ENCODE measurements at places on chromosomes 5 and 9.

DNA sequence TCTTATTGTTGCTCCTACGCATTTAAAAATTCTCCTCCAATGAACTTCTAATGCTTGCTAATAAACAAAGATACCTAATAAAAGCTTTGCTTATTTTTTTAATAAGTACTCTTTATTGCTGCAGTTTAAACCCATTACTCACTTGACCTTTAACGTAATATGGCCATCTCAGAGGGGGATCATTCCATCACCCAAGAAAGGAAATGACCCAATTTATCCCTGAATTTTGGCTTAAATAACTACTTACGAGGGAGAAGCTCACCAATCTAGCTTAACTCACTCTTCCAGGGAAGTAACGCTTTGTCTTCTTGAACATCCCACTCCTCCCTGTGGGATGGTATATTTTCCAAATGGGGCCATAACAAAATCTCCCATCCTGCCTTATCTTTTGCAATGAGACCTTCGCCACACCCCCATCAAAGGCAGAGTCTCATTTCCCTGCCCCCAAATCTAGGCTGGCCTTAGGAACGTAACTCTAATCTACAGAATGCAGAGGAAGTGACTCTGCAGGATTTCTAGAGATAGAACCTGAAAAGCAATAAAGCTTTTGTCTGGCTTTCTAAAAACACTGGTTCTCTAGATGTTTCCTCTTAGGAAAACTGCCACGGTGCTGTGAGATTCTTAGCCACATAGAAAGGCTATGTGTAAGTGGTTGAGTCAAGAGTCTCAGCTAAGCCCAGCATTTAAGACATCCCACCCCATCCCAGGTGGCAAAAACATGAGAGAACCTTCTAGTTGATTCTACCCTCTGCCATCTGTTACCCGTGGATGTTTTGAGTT lies 310.0 kb downstream of the ASTN2 start:
- DNase-seq = no peak

- no peak for DNase-seq
Measured at GRCh38 chr5:89936576-89936975, 473.0 kb downstream of the CETN3 start.

DNA sequence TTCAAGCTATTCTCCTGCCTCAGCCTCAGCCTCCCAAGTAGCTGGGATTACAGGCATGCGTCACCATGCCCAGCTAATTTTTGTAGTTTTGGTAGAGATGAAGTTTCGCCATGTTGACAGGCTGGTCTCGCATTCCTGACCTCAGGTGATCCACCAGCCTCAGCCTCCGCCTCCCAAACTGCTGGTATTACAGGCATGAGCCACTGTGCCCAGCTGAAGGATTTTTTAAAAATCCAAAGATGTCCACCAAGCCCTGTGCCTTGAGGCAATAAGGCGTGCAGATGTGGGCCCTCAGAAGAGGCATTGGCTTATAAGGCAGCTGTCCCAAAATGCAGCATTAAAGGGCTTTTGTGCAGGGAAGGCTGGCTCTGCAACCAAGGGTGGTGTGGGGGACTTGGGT lies 10.3 kb upstream of the ZFR start:
- no peak for DNase-seq

- DNase-seq = no peak
Measured at GRCh38 chr9:106420511-106420944, 442.4 kb upstream of the ZNF462 start.

DNA sequence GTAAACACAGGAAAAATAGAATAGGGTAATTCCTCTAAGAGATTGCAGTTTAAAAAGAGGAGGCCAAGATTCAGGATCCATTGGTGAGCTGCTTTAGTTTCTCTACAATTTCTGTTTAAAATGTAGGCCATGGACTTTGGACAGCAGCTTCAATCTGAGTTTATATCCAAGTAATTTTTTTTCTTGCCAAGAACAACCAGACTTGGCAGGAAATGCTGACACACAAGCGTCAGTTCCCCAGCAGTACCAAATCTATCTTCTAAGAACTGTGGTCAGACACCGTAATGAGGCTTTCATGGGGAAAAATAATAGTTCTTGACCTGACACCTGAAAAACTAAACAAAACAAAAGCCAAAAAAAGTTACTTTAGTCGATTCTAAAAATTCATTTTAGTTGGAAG lies 528.8 kb downstream of the CSNK1G3 start:
- DNase-seq = no peak

GRCh38 chr5:147287110-147287509 lies 52.3 kb downstream of the STK32A start:
- no peak for DNase-seq

DNA sequence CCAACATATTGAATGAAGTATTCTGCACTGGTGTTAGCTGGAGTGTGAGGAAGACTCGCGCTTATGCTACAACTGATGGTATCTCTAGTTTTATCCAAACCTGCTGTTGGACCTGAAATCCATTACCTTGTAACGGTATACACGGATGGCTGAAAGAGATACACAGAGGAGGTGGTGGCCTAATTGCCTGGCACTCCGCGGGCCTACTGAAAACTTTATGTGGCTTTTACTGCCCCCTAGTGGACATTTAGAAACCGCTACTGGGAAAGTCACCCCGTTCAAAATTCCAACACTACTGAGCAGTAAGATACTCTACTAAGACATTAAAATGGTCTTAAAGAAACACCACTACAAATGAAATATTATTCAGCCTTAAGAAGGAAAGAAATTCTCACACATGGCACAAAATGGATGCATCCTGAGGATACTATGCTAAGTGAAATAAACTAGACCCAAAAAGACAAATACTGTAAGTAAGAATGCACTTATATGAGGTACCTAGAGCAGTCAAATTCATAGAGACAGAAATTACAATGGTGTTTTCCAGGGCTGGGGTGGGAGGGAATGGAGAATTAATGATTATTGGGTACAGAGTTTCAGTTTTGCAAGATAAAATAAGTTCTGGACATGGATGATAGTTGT lies 100.4 kb downstream of the TTLL11 start:
- no peak for DNase-seq

- no peak for DNase-seq
Measured at GRCh38 chr9:87108661-87109060, 161.4 kb upstream of the GAS1 start.

- no peak for DNase-seq
Measured at GRCh38 chr5:135711911-135712310, 122.6 kb upstream of the SLC25A48 start.

DNA sequence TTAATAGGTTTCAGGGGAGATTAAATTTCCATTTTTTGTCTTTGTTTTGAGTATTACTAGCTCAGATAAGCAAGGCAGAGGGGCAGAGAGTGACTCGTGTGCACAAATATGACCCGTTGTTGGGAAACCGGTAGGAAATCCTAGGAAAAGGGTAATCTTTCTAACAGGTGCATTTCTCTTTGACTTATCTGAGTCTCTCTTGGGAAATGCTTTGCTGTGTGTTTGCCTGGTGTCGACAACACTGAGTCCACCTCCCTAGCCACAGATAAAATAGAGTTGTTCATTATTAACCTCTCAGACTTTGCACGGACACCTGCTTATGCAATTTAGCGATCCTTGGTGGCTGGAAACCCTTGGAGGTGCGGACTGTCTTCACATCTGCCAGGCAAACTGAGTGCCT lies 164.2 kb downstream of the FGF1 start:
- no peak for DNase-seq

DNA sequence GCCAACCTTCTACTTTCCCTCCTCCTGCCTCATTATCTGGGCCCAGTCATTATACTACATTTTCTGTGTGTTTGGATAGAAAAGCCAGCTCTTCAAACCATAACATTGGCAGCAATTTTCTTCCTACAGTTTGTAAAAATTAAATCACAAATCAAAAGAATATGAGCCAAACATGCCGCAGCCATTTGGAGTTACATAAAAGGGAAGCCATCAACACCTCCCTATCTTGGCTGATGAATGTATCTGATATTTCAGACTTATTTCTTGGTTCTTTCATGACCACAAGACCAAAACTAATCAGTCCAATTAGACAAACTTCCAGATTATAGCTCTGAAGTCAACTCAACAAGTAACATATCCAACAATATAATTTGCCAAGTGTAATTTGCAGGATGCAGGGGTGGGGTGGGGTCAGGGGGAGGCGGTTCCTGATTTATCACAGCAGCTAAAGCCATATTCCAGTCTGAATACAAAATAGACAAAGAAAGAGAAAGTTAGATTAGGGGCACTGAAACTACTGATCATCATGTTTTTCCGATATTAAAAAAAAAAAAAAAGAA lies 89.4 kb upstream of the CNTLN start:
- no peak for DNase-seq

DNA sequence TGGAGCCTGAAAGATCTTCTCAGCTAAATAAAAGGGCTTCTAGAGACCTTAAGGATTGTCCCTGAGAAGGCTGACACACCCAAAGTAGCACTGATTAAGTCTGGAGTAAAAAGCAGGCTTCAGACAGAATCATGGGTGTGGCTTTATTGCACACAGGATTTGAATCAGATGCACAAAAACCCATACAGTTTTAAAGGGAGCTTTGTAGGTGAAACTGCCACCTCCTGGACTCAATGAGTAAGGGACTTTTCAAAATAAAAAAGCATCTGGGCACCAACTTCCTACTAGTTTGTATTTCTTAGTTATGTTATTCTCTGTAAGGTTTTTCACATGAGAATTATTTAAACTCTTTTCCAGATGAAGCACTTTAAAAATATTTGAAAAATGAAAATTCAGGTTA lies 129.4 kb downstream of the EDIL3 start:
- DNase-seq = no peak

- DNase-seq = no peak
Measured at GRCh38 chr9:133979921-133980863, 11.9 kb downstream of the VAV2 start.

- no peak for DNase-seq
Measured at GRCh38 chr5:124289641-124290311, 456.7 kb downstream of the ZNF608 start.

DNA sequence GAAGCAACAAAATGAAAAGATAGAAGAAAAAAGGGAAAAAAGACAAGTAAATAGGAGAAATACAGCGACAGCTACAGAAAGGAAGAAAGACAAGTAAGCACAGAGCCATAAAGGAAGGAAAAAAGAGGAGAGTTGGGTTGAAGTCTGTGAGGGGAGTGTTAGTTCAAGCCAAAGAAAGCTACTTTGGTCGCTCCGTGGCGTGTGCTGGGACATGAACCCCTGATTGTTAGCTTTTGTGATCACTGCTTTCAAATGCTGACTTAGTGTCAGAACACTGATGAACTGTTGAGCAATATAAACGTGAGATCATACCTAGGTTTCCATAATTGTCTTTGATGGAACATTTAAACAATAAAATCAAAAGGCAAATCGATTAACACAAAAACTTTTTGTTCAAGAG lies 370.1 kb downstream of the TMEM161B start:
- no peak for DNase-seq

DNA sequence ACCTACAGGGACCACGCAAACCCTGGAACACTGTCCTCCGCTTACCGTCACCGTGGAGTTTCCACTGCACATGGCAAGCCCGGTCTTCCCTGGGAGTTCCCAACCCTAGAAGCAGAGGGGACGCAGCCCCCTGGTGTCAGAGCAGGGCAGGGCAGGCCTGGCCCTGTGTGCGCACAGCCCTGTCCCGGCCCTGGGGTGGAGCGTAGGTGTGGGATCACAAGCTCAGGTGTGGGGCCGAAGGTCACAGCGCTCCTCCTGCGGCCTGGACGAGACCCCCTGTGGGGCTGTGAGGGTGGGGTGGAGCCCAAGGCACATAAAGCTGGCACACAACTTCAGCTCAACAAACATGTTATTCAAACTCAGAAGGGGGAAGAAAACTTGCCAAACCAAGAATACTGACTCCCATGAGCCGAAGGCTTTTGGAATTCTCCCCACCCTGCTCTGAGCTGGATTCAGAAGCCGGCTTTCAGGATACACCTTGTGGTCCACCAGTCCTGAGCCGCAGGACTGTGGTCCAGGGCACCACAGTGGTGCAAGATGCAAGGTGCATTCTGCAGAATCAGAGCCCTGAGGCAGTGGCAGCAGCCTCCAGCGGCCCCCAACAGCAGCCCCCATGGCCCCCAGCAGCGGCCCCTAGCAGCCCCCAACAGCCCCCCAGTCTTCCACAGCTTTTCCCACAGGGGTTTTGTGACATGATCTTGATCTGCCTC lies 11.8 kb upstream of the EXOC3 start:
- DNase-seq = no peak

DNA sequence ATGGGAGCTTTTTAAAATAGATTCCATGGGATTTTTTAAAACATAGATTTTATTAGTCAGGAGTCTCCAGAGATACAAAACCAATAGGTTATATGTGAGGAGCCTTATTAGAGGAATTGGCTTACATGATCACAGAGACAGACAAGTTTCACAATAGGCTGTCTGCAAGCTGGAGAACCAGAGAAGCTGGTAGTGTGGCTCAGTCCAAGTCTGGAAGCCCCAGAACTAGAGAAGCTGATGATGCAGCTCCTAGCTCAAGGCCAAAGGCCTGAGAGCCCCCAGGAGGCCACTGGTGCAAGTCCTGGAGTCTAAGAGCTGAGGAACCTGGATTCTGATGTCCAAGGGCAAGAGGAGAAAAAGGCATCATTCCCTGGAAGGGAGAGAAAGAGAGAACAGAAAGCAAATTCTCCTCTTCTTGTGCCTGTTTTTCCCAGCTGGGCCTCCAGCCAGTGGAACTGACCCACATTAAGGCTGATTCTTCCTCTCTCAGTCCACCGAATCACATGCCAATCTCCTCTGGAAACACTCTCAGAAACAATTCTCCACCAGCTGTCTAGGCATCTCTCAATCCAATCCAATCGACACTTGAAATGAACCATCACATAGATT lies 59.3 kb downstream of the AHRR start:
- no peak for DNase-seq

- DNase-seq = no peak
Measured at GRCh38 chr9:113603773-113604172, 140.2 kb downstream of the RGS3 start.

- no peak for DNase-seq
Measured at GRCh38 chr9:13369431-13369830, 89.9 kb upstream of the MPDZ start.

GRCh38 chr9:113927277-113927676 lies 51.2 kb downstream of the ZNF618 start:
- no peak for DNase-seq

DNA sequence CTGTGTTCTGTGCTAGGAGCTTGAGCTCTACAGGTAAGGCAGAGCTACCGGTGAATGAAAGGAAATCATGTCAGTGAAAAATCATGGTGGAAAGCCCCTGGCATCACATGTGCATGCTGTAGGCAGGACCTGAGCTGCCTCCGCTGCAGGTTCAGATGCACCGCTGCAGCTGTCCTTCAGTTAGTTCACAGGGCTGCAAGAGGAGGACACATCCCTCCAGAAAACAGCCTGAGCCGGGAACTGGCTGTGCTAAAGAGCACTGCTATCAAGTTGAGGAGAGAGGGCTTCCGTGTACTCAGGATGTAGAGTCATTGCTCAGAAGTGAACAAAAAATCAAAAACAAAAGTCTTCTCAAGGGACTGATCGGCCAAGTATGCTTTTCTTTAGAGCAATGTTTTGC lies 138.6 kb downstream of the ERCC6L2 start:
- no peak for DNase-seq

GRCh38 chr5:144032375-144032774 lies 138.1 kb downstream of the YIPF5 start:
- DNase-seq = no peak

DNA sequence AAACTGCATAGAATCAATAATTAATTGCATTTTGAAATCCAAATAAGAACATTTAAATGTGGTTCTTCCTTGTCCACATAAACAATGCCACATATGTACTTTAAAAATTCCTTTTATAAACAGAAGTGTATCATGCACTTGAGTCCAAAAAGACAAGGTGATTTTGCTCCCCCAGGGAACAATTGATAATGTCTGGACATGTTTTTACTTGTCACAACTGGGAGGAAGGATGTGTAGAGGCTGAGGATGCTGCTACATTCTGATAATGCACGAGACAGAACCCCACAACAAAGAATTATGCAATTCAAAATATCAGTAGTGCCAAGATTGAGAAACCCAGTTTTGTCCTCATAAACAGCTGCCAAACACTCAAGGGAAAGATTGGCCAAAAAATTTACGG lies 181.1 kb upstream of the ISL1 start:
- DNase-seq = no peak
